ENCODE measurements at places on chromosomes 1 and 21. TPM values are rescaled to one million over a fixed set of nuclear protein-coding genes. Genes with fewer than 3 reads are reported as not detected.

The ALX3 gene
- not detected for total RNA-seq

GRCh38 chr1:74775735-74776134, 42.8 kb downstream of the TYW3 start:
- DNase-seq, result no peak

The KRTAP7-1 gene
- total RNA-seq, result not detected

DNA sequence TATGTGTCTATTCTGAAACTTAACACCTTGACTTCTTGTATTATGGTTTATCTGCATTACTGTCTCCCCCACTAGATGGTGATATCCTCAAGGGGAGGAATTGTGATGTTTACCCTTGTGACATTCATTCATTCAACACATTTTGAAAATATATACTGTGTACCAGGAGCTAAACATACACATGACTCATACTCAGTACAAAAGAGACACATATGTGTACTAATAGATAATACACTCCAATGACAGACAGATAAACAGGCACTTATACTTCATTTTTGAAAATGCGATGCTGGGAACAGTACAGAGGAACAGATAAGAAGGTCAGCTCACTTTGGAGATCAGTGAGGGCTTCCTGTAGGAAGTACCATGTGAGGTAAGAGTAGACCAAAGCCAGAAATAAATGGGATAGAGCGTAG, 8.9 kb upstream of the RAB3GAP2 start:
- no peak for DNase-seq

GRCh38 chr1:246516126-246516525, 9.0 kb upstream of the SMYD3 start:
- peak; percentile 32 for DNase-seq

DNA sequence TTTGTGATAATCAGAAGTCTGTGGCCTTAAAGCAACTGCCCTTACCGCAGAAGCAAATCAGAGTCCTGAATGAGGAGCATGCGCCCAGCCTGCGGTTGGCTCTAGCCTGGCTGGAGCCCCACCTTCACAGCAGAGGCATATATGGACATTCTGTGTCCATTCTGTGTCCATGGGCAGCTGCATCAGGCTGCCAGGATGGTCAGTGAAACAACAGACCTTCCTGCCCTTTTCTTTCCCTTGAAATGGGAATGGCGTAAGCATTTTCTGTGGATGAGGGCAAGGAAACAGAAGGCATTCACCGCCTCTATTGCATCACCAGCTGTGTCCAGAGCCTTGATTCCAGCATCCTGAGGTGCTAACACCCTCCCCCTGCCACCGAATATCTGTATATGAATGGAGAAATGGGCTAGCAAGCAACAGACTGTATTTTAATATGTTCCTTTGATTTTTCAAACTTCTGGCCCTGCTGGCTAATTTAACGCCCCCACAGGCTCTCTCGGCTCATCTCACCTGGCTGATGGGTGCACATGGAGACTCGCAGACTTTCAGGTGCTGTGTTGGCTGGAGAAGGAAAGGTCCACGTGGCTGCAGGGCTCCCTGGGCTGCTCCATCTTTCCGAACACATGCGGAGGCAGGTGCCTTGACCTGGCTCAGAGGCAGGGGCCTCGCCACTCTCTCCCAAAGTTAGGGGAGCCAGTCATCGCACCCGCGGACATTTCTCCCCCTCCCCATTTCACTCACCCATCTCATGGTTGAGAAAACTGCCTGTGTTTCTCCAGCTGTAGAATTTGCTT, 159.2 kb downstream of the GALNT2 start:
- no peak for DNase-seq

GRCh38 chr1:146035048-146035423, 13.5 kb upstream of the HJV start:
- no peak for DNase-seq
